ENCODE measurements at places on chromosomes 4 and X. TPM values are rescaled to one million over a fixed set of nuclear protein-coding genes. Genes with fewer than 3 reads are reported as not detected.

BMPR1B gene
- polyA plus RNA-seq = 0.53 TPM

ASMT gene
- not detected for polyA plus RNA-seq

APOO gene
- 161 TPM for polyA plus RNA-seq

RASL11B gene
- polyA plus RNA-seq = 74.1 TPM

DACH2 gene
- 0.65 TPM for polyA plus RNA-seq

TMPRSS11B gene
- not detected for polyA plus RNA-seq

DCHS2 gene
- polyA plus RNA-seq = not detected

P2RY8 gene
- 0.09 TPM for polyA plus RNA-seq

LGI2 gene
- 8.7 TPM for polyA plus RNA-seq

DNA sequence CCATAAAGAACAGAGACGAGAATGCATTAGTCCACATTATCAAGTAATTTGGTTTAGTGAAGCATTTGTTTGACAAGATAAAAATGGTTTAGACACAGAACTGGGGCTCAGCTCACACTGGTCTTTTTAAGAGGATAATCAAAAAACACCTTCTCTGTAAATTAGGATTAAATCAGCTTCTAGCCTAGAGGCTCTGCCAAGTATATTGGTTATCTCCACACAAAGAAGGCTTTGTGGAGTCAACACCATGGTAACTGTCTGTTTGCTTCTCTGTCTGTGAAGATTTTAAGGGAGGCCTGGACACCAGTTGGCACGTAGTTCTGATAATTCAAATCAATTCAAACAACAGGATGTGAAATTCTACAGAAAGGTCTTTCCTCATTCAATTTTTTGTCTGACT, 687.0 kb downstream of the DMD start:
- no peak for DNase-seq

DNA sequence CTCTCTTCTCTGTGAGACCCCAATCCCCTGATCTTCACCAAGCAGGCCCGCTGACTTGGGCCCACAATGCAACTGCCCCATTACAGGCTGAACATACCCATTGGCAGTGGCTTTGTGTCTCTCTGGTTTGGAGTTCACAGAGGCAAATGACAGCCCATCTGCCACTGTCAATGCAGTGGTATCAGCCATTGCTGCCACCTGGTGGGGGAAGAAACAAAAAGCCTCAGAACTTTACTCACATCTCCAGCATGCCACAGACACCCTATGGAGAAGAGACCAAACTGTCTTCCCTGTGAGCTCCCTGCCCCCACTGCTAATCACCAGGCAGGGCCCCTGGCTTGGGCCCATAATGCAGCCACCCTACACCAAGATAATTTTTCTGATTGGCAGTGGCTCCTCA, 729.3 kb upstream of the ACTRT1 start:
- DNase-seq = peak; percentile 24

- no peak for DNase-seq
Measured at GRCh38 chr4:40281099-40281498, 54.0 kb upstream of the CHRNA9 start.

GRCh38 chr4:24252121-24252520, 332.2 kb downstream of the DHX15 start:
- no peak for DNase-seq

DNA sequence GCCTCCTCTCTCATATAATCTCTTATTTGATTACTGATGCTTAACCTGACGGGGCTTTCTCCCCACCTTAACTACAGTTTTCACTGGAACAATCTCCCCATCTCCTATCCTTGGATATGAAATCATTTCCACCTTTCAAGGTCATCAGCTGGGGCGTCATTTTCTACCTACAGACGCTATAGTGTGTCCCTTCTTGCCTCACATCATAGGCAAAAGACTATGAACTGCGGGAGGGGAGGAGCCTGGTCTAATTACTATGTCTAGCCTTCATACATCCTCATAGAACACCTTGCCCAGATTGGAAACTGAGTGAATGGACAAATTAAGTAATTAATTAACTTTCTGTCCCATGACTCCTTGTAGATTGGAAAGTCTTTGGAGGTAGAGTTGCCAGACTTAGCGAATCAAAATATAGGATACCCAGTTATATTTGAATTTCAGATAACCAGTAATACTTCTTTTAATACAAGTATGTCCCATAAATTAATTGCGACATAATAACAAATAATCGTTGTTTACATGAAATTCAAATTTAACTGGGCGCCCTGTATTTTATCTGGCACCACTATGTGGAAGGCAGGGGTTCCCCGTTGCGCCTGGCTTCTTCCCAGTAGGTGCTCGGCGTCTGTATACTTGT, 752 bp upstream of the ATP6AP2 start:
- DNase-seq = no peak

- no peak for DNase-seq
Measured at GRCh38 chr4:26584725-26585124, 841 bp downstream of the TBC1D19 start.

DNA sequence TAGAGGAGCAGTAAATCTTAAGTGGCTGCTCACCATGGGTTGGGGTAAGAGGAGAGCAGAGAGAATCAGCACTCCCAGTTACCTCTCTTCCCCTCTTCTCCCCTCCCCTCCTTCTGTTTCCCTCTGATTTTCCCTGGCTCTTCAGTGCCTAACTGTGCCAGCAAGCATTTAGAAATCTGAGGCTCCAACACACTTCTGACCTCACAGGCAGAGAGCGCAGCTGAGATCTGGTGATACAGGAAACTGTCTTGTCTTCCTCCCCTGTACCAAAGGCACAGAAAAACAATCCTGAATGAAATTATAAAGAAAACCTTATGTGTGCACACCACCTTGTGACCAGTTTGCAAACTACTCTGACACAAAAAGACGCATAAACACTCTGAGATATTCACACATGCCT, 82.4 kb upstream of the SMIM10 start:
- no peak for DNase-seq

DNA sequence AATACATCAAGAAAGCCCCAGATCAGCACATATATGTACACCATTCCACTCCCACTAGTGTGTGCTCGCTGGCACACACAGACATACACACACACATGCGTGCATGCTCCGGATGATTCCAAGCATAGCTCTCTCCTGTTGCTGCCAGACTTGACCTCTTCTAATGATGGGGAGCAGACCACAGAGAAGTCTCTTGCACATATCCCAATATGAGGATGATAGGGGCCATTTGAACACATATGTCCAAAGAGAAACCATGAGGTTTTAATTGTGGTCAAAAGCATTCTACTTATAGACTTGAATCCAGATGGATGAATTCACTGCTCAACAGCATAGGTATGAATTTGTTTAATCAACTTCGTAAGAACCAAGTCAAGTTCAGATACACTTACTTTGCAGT, 214.9 kb downstream of the AFF2 start:
- DNase-seq = no peak

DNA sequence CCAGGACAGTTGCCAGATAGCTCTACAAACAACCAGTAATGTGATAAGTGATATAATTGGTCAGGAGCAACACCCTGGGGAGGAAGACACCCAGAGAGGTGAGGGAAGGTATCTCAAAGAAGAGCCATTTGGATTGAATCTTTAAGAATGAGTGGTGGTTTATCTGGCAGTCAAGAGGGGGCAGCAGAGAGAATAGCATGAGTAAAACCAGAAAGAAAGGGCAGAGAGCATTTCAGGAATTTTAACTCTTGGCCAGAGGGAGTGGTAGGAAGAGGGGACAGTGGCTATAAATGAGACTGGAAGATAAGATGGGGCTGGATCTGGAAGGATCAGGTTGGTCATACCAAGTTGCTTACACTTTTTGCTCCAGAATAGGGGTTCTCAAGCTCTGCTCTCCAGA, 5.9 kb upstream of the SEPTIN6 start:
- peak; percentile 79 for DNase-seq

GRCh38 chr4:152221816-152222516, 313.9 kb downstream of the FBXW7 start:
- DNase-seq = no peak

GRCh38 chr4:128542047-128542446, 254.4 kb upstream of the PGRMC2 start:
- DNase-seq = no peak

DNA sequence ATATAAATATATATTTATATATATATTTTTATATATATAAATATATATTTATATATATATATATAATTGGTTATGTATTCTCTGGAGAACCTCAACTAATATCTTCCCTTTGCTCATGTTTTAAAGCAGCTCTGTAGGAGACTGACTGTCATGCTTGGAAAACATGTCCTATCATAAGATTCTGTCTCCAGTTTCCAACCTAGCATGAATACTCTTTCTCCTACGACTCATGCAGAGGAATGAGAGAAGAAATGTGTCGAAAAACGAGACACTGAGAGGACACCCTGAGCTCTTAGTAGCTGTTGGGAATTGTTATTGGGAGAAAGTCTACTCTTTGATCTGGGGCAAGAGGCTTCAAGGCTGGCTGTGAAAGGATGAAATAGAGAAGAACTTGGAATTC, 166.5 kb upstream of the SLIT2 start:
- DNase-seq = no peak

DNA sequence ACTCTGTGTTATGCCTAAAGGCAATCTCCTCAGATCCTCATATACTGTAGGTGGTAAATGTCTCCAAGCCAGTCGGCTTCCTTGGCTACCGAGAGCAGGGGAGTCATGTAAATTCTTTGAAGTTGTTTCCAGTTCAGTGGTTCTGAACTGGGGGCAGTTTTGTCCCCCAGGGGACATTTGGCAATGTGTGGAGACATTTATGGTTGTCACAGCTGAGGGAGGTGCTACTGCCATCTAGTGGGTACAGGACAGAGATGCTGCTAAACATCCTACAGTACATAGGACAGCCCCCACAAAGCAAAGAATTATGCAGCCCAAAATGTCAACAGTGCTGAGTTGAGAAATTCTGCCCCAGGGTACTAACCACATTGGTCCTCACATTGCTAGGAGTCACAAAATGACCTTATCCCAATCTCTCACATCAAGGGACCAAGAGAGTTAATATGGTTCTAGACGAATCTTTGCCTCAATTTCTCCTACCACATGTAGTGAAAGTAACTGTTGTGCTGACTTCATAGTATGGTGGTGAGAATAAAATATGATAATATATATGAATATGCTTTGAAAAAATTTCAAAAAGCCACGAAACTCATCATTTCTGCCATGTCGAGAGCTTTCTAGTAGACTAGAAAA, 104.4 kb upstream of the ARHGAP24 start:
- DNase-seq = peak; percentile 56

DNA sequence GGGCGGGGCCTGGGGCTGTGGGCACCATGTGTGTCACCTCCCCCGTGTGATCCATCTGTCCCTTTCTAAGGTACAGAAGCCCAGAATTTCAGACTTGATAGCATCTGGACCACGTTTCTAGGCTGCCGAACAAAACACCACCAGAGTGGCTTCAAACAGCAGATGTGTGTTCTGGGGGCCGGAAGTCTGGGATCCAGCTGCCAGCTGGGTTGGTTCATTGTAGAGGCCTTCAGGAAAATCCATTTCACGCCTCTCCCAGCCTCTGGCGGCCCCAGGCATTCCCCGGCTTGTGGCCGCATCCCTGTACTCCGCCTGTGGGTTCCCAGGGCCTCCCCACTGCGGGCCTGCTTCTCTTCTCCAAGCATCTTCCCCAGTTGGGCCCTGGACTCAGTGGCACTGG, 39.6 kb upstream of the GPR78 start:
- DNase-seq = no peak

- no peak for DNase-seq
Measured at GRCh38 chr4:128357286-128357685, 69.7 kb upstream of the PGRMC2 start.

DNA sequence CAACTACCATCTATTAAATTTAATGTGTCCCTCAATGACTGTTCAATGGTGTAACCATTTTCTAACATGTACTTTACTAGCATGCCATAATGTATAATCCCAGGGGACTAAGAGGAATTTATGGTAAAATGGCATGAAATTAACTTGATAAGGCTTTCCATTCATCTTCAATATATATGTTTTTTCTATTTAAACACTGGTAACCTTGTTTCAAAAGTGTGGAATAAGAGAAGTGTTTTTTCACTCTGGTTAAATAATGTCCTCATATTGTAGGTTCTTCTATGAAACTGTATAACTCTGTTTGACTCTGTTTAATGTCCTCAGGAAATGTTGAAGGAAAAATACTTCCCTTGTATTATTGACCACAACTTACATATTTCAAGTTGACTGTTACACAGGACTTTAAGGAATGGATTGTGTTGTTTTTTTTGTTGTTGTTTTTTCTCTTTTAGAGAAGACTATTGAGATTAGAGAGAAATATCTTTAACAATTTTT, 113.8 kb upstream of the ARSJ start:
- no peak for DNase-seq

- DNase-seq = no peak
Measured at GRCh38 chr4:83335701-83336100, 1.1 kb upstream of the HPSE start.

- no peak for DNase-seq
Measured at GRCh38 chr4:92305878-92306520, 2.2 kb downstream of the GRID2 start.

- DNase-seq = no peak
Measured at GRCh38 chr4:135073389-135073788, 871.8 kb upstream of the PABPC4L start.

GRCh38 chr4:109945056-109945455, 32.4 kb downstream of the EGF start:
- no peak for DNase-seq

GRCh38 chrX:37420185-37420584, 71.0 kb downstream of the PRRG1 start:
- no peak for DNase-seq

- DNase-seq = no peak
Measured at GRCh38 chr4:1233641-1234308, 15.2 kb downstream of the CTBP1 start.

DNA sequence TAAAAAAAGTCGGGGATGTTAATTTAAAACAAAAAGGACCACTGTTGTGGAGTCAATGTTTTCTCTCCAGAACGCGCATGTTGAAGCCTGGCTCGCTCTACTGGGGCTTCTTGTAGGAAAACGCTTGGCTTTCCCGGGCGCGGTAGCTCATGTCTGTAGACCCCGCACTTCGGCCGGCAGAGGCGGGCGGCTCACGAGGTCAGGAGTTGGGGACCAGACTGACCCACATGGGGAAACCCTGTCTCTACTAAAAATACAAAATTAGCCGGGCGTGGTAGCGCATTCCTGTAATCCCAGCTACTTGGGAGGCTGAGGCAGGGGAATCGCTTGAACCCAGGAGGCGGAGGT, 15.6 kb downstream of the NELFA start:
- DNase-seq = no peak

GRCh38 chr4:101201421-101201820, 145.9 kb downstream of the PPP3CA start:
- no peak for DNase-seq

DNA sequence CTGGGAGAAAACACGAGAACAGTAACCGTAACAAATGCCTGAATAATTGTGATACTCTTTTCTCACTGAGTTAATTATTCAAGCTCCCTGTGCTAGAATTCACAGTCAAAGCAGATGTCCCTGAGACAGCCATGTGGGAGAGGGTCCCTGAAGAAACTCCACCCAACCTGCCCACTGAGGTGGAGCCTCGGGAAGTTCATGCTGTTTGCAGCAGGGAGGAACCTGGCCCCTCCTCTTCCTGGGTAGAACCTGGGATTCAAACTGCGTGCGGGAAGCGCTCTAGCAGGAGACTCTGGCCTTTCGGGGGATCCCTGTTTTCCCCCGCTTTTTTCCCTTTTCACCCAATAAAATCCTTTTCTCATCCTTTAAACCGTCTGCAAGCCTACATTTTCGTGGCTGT, 20.2 kb upstream of the RHOH start:
- no peak for DNase-seq
